ENCODE measurements at places on chromosomes 7 and 10.
A peak's percentile ranks its signal among the peaks of the same experiment; 100 is the strongest.

GRCh38 chr10:62669341-62669740 is 135.2 kb upstream of the ADO start:
- no peak for DNase-seq

GRCh38 chr7:26685606-26686005 is 178.8 kb downstream of the SKAP2 start:
- no peak for DNase-seq

- DNase-seq, result no peak
Observed at GRCh38 chr10:87503886-87504285, 807 bp upstream of the MINPP1 start.

- peak; percentile 51 for DNase-seq
Observed at GRCh38 chr7:86939197-86939814, 120.1 kb downstream of the ELAPOR2 start.

GRCh38 chr10:69748621-69749020 is 53.1 kb upstream of the COL13A1 start:
- no peak for DNase-seq

DNA sequence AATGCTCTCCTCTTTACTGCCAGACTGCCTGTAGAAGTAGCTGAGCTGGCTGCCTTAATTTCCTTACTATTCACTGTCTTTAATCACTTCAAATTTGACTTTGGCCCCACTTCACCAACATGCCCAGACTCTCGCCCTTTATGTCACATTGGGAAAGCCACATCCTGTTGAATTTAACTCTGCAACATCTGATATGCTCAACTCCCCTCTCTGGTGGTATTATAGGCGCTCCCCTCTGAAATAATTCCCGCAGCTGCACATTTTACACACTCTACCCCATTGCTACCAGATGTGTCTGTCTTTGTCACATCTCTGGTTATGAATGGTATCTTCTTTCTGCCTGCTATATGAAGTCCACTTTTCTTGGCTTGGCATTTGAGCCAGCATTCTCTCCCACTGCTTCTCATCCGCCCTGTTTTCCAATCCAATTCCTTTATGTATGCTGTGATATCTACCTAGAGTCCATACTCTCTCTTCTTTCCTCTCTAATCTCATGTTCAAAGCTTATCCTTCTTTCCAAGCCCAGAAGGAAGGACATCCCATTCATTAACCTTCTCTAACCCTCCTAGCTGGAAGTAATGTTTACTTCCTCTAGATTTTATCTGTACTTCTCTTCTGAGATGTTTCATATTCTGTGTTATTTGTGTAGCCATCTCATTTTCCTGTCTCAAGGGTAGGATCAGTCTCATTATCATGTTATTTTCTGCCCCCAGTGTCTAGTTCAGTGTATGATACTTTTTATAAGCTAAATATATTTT is 134.5 kb downstream of the ST7 start:
- no peak for DNase-seq

GRCh38 chr7:155109121-155109520 is 39.0 kb downstream of the HTR5A start:
- DNase-seq, result no peak

GRCh38 chr10:28489206-28489605 is 43.7 kb upstream of the WAC start:
- DNase-seq, result no peak

- no peak for DNase-seq
Observed at GRCh38 chr10:5211696-5212536, 15.3 kb downstream of the AKR1C4 start.

- DNase-seq, result peak; percentile 9
Observed at GRCh38 chr10:68154211-68154497, 44.9 kb downstream of the MYPN start.

DNA sequence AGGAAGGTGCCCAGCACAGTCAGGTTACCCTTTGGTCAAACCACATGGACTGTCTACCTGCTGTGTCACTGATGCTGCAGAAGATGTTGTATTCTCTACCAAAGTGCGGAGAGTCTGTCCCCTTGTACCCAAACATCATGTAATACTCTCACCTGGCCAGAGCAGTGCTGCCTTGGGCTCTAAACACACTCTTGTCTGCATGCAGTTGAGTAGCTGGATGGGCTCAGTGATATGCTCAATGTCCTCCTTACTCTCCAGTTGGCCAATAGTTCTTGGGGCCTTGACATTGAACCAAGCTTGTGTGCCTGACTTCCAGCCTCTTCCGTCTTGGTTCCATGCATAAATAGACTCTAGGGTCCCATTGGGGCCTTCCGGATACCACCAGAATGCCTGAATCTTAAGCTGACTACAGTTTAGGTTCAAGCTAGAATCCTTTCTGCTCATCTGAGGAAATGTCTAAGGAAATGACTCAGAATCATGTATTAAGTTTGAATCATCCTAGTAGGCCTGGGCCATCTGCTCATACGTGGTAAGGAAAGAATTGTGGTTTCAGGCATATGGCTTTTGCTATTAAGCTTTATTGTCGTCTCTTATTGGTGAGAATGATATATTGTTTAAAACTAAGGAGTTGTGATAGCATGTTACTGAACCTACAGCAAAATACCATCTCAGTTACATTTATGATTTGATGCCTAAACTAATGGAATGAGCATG is 118.0 kb downstream of the OTUD1 start:
- DNase-seq, result no peak

GRCh38 chr7:42493436-42494198 is 256.6 kb upstream of the GLI3 start:
- no peak for DNase-seq

GRCh38 chr10:3578159-3578558 is 206.8 kb downstream of the KLF6 start:
- no peak for DNase-seq

DNA sequence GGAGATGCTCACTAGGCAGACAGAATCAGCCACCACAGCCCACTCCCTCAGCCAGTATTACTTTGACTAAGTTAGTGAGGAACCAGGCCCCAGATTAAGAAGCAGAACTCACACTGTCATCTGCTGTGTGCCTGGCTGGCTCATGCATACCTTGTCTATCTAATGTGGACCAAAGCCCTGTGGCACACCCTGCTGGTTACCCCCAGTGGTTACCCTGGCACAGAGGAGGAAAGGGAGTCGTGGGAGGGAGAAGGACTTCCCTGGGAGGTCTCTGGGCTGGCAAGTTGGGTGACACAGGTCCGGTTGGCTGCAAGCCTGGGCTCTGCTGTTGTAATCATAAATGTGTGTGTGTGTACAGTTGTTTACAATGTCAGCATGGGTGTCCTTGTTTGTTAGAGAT is 7.5 kb upstream of the SH2D4B start:
- no peak for DNase-seq

DNA sequence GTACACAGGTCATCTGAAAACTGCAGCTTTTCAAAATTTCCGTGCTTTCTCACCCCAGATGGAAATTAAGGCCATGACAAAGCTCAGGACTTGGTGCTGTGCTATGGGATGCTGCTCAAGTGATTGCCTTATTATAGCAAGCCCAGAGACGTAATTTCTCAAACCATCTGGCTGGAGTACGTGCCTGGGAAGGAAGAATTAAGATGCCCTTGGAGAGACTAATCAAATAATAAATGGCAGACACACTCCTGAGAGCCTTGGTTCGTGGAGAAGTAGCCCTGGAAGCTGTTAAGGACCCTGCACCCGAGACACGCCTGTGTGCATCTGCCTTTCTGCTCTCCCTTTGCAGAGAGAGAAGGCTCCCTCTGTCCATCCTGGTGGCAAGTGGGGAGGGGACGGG is 38.3 kb upstream of the PRLHR start:
- peak; percentile 23 for DNase-seq

- no peak for DNase-seq
Observed at GRCh38 chr10:49310460-49310859, 11.5 kb downstream of the C10orf71 start.

- DNase-seq, result no peak
Observed at GRCh38 chr7:151679071-151679708, 159.5 kb upstream of the RHEB start.

DNA sequence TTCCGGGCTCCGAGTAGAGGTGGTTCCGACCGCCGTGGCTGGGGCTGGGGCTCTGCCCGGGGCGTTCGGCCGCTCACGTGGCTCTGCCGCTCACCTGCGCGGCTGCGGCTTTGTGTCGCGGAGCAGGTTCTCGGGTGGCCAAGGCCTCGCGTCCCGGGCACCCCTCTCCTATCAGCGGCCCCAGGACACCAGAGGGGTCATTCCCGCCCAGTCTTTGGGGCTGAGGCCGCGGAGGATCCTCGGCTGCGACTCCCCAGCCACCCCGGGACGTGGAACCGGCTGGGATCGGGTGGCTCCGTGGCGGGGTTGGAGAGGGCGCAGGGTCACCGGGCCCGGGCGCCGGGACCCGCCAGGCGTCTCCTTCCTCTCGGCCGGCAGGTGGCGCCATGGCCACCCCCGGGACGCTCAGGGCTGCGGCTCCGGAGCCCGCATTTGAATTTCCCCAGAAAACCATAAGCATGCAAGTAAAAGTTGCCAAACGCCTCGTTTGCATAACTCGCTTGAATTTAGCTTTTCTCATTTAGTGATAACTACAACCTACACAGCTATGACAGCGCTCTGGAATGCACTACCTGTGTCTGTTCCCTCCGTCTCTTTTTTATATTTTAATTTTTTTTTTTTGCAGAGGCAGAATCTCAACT is 1.2 kb downstream of the COL26A1 start:
- DNase-seq, result peak; percentile 55

DNA sequence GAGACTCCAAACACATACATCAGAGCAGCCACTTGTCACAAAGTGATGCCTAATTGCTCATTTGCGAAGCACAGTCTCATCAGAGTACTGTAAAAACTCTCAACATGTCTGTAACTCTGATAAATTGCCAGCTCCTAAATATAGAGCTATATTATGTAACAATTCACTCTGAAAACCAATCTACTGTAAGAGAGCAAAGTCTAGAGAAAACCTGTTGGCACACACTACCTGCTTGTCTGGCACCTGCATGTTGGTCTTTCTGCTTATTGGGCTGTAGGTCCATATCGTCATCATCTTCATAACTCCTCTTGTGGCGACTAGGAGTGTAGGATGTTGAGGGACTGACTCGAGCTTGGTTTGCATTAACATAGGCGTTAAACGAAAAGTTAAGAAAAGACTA is 19.8 kb downstream of the MCMBP start:
- no peak for DNase-seq

DNA sequence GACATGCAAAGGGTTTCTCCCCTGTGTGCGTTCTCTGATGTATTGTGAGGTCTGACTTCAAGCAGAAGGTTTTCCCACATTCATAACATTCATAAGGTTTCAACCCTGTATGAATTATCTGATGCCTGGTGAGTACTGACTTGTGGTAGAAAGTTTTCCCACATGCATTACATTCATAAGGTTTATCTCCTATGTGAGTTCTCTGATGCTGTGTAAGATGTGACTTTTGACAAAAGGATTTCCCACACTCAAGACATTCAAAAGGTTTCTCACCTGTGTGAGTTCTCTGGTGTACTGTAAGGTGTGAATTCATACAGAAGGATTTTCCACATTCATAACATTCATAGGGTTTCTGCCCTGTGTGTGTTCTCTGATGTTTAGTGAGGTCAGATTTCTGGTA is 45.1 kb downstream of the ZNF33B start:
- no peak for DNase-seq

DNA sequence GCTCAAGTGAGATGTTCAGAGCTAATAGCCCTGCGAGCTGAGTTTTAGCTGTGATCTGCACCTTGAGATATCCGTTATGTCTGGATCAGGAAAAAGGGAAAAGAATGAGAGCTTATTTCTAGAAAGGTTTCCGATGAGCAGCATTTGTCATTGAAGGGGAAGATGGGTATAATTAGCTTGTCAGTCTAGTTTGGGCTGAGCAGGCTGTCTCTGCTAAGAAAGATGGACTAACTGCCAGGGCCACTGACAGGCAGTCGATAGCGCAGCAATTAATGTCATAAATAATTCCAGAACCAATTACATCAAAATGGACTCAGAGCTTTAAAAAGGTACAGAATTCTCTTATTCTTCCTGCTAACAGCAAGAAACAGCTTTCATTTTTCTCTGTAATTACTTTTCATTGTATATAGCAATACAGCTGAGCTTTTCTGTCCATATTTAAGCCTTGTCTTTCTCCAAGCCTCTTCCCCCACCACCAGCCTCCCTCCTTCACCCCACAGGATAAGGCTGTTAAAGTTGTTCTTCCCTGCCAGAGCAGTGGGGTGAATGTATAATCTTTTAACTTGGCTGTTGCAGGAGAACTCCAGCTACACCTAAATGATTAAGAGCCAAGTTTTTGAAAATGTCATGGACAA is 1006.5 kb downstream of the KCNMA1 start:
- DNase-seq, result no peak

- DNase-seq, result no peak
Observed at GRCh38 chr10:46323176-46323575, 36.4 kb downstream of the ANTXRL start.

DNA sequence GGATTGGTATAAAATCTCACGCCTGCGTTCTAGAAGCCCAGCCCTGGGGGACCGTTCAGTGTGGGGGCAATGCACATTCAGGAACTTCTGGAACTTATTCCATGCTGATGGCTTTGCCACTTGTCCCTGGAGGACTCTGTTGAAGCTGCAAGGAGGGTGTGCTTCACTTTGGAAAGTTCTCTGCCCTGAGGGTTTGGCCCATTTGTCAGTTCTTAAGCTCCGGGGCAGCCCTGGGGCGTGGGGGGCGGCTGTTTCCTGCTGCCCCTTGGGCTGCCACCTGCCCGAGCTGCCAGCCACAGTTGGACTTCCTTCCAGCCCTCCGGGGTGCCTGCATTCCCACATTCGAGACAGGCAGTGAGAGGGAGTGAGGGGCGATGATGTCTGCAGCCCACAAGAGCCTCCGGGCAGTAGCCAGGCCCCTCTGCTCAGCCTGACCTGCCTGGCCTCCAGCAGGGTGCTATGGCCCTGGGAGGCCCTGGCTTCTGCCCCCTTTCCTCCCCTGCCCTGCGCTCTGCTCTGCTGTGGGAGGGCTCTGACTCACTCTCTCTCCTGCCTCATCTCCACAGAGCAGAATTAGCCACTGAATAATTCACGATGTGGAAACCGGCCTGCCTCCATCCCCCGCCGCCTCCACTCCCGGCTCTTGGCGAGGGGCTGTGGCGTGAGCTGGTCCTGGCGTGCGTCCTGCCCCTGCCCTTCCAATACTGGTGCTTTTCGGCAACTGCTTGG is 1.9 kb downstream of the TTYH3 start:
- no peak for DNase-seq

DNA sequence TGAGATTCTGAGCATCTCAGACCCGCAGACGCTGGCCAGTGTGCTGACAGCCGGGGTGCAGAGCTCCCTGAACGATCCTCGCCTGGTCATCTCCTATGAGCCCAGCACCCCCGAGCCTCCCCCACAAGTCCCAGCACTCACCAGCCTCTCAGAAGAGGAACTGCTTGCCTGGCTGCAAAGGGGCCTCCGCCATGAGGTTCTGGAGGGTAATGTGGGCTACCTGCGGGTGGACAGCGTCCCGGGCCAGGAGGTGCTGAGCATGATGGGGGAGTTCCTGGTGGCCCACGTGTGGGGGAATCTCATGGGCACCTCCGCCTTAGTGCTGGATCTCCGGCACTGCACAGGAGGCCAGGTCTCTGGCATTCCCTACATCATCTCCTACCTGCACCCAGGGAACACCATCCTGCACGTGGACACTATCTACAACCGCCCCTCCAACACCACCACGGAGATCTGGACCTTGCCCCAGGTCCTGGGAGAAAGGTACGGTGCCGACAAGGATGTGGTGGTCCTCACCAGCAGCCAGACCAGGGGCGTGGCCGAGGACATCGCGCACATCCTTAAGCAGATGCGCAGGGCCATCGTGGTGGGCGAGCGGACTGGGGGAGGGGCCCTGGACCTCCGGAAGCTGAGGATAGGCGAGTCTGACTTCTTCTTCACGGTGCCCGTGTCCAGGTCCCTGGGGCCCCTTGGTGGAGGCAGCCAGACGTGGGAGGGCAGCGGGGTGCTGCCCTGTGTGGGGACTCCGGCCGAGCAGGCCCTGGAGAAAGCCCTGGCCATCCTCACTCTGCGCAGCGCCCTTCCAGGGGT is 703 bp downstream of the RBP3 start:
- no peak for DNase-seq

Measured in DMS79 treated with DMSO at 0.1 percent for 48 hours (cell line).